ENCODE measurements at places on chromosomes 12 and 14. TPM values are rescaled to one million over a fixed set of nuclear protein-coding genes. Genes with fewer than 3 reads are reported as not detected.

- H3K27me3 ChIP-seq = no peaks in the 10 kb centered on the region
- peaks cover 44% of the 10 kb centered on the region for H3K36me3 ChIP-seq
- H3K4me1 ChIP-seq = peaks cover 25% of the 10 kb centered on the region
- H3K4me3 ChIP-seq = no peak overlapping the region
- DNase-seq = no peak
Observed at GRCh38 chr12:106380954-106381353, 23.4 kb downstream of the POLR3B start.

PARPBP gene
- total RNA-seq = 28.4 TPM

ZCCHC8 gene
- 50.2 TPM for total RNA-seq

GRCh38 chr14:93914278-93914677, 12.9 kb upstream of the FAM181A start:
- peak; percentile 41 for DNase-seq
- peak overlapping the region; percentile 59 for H3K27ac ChIP-seq
- H3K4me3 ChIP-seq = no peak overlapping the region
- peaks cover 1% of the 10 kb centered on the region for H3K27me3 ChIP-seq

- no peak for DNase-seq
- H3K4me3 ChIP-seq = no peak overlapping the region
- H3K4me1 ChIP-seq = peaks cover 11% of the 10 kb centered on the region
- peaks cover 48% of the 10 kb centered on the region for H3K36me3 ChIP-seq
Observed at GRCh38 chr12:47245623-47246022, 165.9 kb upstream of the AMIGO2 start.

IPO8 gene
- 57.4 TPM for total RNA-seq

- H3K4me3 ChIP-seq = no peak overlapping the region
- H3K27me3 ChIP-seq = no peaks in the 10 kb centered on the region
- H3K36me3 ChIP-seq = no peaks in the 10 kb centered on the region
- peaks cover 4% of the 10 kb centered on the region for H3K4me1 ChIP-seq
- no peak overlapping the region for H3K27ac ChIP-seq
Observed at GRCh38 chr14:20792556-20792955, 10.1 kb downstream of the RNASE1 start.

DNA sequence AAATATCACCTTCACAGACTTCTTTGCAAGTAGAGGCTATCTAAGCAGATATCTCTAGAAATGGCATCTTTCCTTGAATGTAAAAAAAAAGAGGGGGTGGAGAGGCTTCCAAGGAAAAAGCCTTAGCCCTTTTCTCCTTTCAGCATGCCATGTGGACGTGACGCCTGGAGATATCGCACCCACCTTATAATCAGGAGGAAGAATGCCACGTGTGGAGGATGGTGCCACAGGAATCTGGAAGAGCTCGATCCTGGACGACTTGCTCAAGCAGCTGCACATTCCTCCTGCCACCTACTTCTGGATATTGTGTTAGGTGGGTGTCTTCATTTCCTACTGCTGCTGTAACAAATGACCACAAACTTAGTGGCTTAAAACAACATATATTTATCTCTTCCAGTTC, 203.6 kb downstream of the NUAK1 start:
- DNase-seq = no peak
- H3K36me3 ChIP-seq = no peaks in the 10 kb centered on the region
- no peak overlapping the region for H3K4me3 ChIP-seq
- no peaks in the 10 kb centered on the region for H3K27me3 ChIP-seq
- no peaks in the 10 kb centered on the region for H3K4me1 ChIP-seq
- no peak overlapping the region for H3K27ac ChIP-seq

FAM186B gene
- total RNA-seq = 0.15 TPM

GRCh38 chr14:30657606-30658163, 35.6 kb downstream of the SCFD1 start:
- H3K27me3 ChIP-seq = no peaks in the 10 kb centered on the region
- no peak overlapping the region for H3K27ac ChIP-seq
- peaks cover 26% of the 10 kb centered on the region for H3K36me3 ChIP-seq
- H3K4me1 ChIP-seq = no peaks in the 10 kb centered on the region

TMCC3 gene
- 0.17 TPM for total RNA-seq

AMN gene
- total RNA-seq = 0.15 TPM

DNA sequence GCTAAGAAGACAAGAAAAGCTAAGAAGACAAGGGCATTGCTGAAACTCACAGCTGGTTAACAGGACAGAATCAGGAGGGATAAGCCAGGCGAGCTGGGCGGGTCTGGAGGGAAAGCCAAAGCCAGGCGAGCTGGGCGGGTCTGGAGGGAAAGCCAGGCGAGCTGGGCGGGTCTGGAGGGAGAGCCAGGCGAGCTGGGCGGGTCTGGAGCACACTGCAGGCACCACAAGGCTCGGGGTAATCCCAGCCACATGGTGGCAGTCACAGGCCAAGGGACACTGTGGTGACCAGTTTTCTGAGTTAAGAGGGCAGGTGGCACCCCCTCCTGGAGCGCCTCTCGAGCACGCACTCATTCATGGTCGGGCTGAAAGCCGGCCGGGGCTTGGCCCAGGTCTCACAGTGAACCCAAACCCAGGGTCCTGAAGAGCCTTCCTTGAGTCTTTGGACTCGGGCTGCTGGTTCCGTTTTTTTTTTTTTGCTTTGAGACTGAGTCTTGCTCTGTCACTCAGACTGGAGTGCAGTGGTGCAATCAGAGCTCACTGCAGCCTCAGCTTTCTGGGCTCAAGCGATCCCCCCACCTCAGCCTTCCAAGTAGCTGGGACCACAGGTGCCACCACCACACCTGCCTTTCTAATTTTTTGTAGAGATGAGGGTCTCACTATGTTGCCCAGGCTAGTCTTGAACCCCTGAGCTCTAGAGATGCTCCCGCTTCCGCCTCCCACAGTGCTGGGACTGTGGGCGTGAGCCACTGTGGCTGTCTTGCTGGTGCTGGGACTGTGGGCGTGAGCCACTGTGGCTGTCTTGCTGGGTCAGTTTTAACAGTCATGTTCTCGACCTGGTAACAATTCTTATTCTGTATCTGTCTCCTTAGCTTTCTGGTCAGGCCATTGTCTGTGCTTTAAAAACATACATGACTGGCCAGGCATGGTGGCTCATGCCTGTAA, 40.2 kb downstream of the HSP90AA1 start:
- no peak for DNase-seq
- H3K27ac ChIP-seq = no peak overlapping the region
- no peak overlapping the region for H3K4me3 ChIP-seq
- no peaks in the 10 kb centered on the region for H3K4me1 ChIP-seq

DNA sequence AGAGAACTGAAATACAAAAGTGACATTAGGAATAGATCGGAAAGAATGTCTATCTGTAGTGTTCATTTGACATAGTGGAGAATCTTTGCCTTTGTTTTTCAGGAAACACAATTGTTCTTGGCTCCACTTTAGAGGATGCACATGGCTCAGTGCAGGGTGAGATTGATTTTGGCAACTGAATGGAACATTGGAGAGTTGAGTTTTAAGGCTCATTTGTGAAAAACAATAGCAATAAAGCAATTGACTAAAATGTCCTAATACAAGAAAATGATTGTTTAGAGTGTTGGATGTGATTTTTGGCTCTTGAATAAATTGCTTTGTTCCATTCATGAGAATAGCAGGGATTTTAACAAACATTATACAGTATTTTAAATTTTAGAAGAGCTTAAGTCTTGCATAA, 116.4 kb downstream of the SLC38A1 start:
- H3K4me1 ChIP-seq = peaks cover 3% of the 10 kb centered on the region
- H3K36me3 ChIP-seq = peaks cover 4% of the 10 kb centered on the region
- H3K27ac ChIP-seq = no peak overlapping the region
- H3K27me3 ChIP-seq = peaks cover 12% of the 10 kb centered on the region
- no peak overlapping the region for H3K4me3 ChIP-seq

GRCh38 chr14:56745097-56745496, 65.2 kb downstream of the OTX2 start:
- H3K4me1 ChIP-seq = no peaks in the 10 kb centered on the region
- no peak overlapping the region for H3K27ac ChIP-seq
- H3K4me3 ChIP-seq = no peak overlapping the region
- no peak for DNase-seq
- H3K27me3 ChIP-seq = peaks cover 8% of the 10 kb centered on the region
- H3K36me3 ChIP-seq = no peaks in the 10 kb centered on the region

NID2 gene
- total RNA-seq = 0.33 TPM

FGF23 gene
- not detected for total RNA-seq

ALDH2 gene
- total RNA-seq = 0.35 TPM

GRCh38 chr12:817941-818600, 65.7 kb downstream of the WNK1 start:
- H3K36me3 ChIP-seq = peaks cover 48% of the 10 kb centered on the region
- peaks cover 51% of the 10 kb centered on the region for H3K4me1 ChIP-seq
- no peak overlapping the region for H3K4me3 ChIP-seq
- no peaks in the 10 kb centered on the region for H3K27me3 ChIP-seq
- H3K27ac ChIP-seq = no peak overlapping the region

TPCN1 gene
- 20.9 TPM for total RNA-seq

DNA sequence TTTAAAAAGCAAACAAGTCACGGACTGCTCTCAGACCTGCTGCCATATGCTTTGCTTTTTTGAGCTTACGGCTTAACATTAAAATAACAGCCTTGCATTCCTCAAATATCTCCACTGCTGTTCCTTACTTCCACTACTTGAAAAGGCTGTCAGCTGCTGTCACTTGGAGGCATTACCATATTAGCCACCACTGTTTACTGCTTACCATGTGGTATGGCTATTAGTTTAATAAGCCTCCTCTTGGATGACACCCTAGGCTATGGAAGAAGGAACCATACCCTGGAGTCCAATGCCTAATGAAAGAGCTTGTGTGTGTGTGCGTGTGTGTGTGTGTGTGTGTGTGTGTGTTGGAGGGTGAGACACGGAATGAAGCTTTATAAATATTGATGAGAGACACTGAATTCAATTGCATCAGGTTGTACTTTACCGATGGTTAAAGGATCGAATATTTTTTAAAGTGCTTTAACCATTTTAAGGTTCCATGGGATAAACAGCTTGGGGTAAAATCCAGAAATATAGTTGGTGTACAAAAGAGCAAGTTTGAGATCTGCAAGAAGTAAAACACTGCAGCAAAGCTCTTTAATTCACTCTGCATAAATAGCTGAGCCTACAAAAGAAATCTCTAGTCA, 174.5 kb downstream of the TTC7B start:
- no peak overlapping the region for H3K4me3 ChIP-seq
- H3K27ac ChIP-seq = no peak overlapping the region
- H3K4me1 ChIP-seq = no peaks in the 10 kb centered on the region
- no peak for DNase-seq
- H3K27me3 ChIP-seq = no peaks in the 10 kb centered on the region

NYNRIN gene
- 0.35 TPM for total RNA-seq

- no peak overlapping the region for H3K4me3 ChIP-seq
- H3K36me3 ChIP-seq = peaks cover 60% of the 10 kb centered on the region
- no peak for DNase-seq
- peaks cover 29% of the 10 kb centered on the region for H3K4me1 ChIP-seq
Observed at GRCh38 chr12:9619411-9620179, 11.9 kb upstream of the KLRB1 start.
